ENCODE measurements at places on chromosomes 11 and 22.
A peak's percentile ranks its signal among the peaks of the same experiment; 100 is the strongest.

DNA sequence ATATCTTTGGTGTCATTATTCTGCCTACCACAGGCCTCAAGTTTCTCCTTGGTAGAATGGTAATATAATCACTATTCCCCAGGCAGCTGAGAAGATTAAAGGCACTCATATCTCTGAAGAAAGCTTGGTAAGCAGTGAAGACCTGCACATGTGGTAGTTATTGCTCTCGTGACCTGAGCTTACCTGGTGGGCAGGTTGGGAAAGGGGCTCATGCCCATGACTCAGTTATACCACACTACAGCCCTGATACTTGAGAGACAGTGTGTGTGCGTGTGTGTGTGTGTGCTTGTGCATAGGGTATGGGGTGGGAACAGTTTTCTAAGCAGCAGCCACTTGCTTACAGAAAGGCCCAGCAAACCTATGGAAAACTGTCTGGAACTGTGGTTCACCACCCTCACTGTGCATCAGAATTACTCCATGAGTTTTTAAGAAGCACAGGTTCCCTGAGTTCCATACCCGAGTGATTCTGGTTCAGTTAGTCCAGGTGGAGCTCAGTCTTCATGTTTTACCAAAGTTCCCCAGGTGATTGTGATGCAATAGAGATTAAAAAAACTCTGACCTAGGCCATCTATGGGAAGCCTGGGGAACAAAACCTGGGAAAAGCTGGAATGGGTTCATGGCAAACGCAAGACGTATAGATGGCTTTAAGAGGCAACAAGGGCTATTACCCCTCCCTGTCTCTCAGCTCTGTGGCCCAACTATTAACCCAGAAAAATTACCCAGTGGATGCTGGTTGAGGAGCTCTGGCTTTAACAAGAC lies 79.0 kb upstream of the ZBED5 start:
- DNase-seq, result no peak

DNA sequence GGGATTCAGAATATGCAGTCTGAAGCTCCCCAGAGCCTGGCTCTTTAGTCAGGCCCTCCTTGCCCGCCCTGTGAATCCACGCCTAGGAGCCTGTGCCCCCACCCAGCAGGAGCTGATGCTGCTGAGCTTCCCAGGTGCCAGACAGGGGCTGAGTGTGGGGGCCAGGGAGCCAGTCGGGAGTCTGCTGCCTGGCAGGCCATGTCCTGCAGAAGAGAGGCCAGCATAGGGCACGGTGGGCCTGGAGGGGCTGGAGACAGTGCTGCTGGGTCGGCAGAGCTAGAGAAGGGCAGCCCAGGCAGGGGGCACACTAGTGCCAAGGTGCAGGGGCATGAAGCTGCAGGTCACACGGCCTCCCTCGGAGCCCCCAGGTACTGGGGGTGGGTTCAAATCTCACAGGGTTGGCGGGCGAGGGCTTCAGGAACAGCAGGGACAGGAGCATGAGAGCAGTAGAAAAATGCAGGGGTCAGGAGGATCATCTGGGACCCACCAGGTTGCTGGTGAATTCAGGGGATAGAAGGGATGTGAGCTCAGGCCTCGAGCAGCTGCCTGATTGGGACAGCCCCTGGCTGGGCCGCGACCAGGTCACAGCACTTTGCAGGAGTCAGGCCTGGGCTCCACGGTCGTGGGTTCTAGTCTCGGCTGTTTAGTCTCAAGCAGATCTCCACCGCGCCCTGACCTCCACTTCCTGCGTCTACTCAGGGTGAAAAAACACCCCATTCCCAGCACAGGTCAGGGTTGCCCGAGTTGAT lies 4.1 kb upstream of the SEPTIN5 start:
- no peak for DNase-seq

GRCh38 chr11:119680541-119681360 lies 48.2 kb downstream of the NECTIN1 start:
- DNase-seq, result no peak

GRCh38 chr11:6637871-6638270 lies 17.7 kb downstream of the DCHS1 start:
- DNase-seq, result no peak

DNA sequence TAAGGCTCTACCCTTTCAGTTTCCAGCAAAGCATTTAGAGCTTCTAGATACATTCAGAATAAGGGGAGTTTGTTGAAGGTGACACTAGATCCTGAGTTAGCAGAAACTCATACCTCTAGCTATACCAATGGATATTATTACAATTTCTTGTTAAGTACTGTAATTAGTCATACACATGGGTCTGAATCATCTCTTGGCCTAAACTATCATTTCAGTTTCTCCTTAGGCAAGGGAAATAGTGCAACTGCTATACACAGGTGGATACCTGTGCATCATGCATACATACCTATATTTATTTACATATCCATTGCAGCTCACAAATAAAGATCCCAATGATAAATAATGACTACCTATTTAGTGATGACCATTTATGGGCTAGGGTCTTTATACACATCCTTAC lies 45.1 kb upstream of the PAX6 start:
- DNase-seq, result no peak

- DNase-seq, result peak; percentile 55
Measured at GRCh38 chr11:19557720-19558140, 154.9 kb upstream of the NAV2 start.

- no peak for DNase-seq
Measured at GRCh38 chr11:12329169-12329568, 48.2 kb upstream of the PARVA start.

- peak; percentile 37 for DNase-seq
Measured at GRCh38 chr11:113994077-113994954, 19.4 kb downstream of the HTR3A start.

- no peak for DNase-seq
Measured at GRCh38 chr11:79406376-79406775, 34.5 kb downstream of the TENM4 start.

DNA sequence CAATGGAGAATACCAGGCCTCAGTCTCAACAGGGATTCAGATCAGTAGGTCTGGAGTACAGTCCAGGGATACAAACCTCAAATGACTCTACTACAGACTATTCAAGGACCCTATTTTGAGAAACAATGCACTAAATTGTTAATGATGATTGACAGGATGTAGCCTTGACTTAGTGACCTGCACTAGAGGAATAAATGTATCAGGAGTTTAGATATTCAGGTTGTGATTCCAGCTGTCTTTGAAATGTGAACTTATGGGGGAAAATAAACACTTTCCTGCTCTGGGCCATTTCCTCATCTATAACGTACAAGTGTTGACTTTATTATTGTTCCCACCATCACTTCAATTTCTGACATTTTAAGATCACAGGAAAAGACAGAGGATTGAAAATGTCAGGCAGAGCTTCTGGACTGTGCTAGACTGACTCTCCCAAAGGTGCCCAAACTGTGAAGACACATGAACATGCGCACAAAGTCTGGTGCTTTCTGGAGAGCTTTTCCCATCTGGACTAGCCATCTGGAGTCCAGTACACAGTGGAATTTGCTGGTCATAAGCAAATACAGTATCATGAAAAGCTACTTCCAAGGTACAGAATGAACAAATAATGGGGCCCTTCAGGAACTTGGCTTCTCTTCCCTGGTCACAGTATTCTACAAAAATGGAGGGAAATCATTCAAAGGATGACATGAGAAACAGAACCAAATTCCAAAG lies 110.4 kb downstream of the USP35 start:
- no peak for DNase-seq

DNA sequence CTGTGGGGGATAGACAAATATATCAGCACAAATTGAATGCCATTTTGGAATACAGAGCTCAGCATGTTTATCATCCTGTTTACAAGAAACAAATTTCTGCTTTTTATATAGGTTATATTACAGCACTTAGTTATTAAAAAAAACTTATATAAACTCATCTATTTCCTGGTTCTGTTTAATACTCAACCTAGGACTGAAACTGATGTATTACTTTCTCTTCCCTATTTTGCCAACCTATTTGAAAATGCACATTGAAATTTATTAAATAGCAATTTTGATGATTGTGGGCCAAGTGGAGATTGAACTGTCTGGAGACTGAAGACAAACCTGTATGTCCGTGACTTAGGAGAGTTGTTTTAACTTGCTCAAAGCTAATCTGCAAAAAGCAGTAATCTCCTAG lies 288.3 kb upstream of the ANO3 start:
- DNase-seq, result no peak

GRCh38 chr22:36327922-36328551 lies 59.7 kb downstream of the MYH9 start:
- no peak for DNase-seq

DNA sequence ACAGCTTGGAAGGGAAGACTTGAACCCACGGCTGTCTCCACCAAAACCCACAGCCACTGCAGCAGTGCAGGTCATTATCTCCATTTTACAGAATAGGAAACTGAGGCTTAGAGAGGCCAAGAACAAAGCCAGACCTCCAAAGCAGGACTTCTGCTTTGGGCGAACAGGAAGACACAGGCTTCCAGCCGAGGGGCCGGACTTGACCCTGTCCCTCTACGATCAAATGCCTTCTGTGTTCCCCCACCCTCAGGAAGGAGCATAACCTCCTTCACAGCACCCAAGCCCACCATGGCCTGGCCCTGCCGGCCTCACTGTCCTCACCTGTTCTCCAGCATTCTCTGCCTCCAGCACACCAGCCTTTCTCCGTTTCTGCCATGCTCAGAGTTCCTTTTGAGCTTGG lies 15.8 kb downstream of the IGLL1 start:
- no peak for DNase-seq

DNA sequence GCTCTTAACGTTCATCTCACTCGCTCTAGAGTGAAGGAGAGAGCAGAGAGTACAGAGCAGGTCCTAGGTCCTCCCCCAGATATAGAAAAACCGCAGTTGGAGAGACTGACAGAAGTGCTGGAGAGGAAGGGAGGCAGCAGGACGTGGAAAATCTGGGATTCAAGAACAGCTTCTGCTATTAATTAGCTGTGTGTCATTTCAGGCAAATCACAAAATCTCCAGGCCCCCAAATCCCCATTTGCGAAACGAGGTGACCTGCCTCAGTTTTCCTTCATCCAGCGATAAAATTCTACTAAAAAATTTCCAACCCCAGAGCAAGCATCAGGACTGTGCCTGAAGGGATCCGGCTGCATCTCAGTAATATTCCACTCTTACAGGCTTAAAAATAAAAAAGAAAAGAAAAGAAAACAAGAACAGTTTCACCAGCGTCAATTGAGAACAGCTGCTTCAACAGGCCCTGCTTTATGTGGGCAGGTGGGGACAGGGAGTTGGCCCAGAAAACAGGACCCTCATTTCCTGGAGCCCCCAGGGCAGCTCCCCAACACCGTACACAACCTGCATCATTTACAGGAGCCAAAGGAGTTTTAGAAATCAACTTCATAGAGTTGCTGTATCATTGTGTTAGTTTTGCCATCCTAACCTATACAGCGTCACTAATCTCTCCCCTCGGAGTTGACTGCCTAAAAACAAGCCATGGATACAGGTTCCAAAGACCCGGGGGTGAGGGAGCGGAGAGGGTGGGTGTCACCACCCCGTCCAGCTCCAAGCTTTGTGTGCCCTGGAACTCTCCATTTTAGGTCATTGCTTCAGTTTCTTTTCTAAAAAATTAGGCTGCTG lies 2.3 kb upstream of the MALAT1 start:
- DNase-seq, result no peak

- DNase-seq, result no peak
Measured at GRCh38 chr11:31127290-31127689, 242.2 kb downstream of the DCDC1 start.

DNA sequence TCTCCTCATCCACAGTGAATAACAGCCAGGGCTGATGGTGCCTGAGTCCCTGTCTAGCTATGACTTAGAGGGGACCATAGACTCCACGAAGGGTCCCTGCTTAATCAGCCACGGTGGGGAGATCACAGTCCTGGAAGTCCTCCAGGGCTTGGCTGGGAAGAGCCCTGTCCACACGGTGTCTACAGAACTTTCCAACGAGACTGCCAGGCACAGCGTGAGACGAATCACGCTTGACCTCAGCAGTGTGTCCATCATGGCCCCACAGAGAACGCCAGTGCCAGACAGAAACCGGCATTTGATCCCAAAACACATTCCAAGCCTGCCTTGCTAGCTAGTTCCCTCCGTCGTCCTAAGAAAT lies 143.4 kb downstream of the CRYBB2 start:
- DNase-seq, result no peak

DNA sequence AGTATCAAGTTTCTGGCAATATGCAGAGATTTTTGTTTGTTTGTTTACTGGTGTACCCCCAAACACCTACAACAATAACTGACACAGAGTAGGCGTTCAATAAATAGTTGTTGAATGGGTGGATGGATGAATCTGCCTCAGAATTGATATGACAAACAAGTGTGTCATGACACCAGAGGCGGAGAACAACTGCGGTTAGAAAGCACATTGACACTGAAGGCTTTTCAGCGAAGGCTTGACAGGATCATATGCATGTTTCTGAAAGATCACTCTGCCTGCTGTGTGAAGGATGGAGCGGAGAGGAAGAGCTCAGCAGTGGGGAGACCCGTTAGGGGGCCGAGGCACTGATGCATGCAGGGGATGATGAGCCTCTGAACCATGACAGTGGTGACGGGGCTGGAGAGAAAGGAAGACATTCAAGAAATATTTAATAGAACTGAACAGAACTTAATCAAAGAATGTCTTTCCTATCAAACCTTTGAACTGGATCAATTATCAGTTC lies 108.5 kb upstream of the USP47 start:
- no peak for DNase-seq

DNA sequence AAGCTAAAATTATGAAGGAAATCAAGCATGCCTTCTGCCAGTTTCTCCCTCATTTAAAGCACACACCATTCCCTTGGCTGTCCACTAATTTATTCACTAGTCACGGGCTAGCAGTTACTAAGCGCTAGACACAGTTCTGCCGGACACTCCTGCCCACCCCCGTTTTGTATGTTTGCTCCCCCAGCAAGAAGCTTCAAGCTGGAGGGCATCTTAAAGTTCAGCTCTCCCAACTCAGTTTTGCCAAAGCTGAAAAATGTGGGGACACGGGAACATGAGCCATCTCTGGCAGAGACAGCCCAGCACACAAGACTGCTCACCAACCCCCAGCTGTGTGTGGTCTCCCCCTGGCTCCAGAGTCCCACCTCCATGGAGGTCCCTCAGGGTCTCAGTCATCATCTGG lies 263.6 kb downstream of the BRD1 start:
- DNase-seq, result no peak

DNA sequence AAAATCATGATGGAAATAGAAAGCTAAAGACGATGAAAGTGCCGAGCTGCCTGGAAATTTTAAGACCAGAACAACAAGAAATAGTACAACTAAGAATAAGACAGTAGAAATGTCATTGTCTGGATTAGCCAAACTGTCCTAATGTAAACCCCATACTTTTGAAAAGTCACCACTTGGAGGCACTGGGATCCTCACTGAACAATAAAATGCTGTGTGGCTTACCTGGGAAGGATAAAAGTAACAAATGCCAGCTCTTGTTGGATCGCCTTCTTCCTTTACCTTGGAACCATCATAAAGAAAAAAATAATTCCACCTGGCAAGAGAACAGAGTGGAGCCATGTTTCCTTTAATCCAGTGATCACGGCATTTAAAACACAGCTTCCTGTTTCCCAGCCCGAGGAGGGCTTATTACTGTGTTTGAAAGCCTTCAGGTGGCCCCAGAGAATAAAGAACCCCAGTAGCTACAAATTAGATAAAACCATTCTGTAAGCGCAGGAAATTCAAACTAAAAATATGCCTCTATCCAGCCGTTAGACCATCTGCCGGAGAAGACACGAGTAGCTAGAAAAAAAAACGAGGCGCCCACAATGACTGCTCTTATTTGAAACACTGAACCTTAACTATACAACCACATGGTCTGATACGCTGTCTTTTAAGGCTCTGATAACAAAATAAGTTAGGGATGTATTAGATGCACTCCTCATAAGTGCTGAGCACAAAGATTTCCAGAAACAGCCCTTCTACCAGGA lies 4.4 kb downstream of the HPS4 start:
- DNase-seq, result no peak

All from A549 (cell line).